ENCODE measurements at places on chromosomes 5 and 9. TPM values are rescaled to one million over a fixed set of nuclear protein-coding genes. Genes with fewer than 3 reads are reported as not detected.

- H3K27me3 ChIP-seq = no peaks in the 10 kb centered on the region
- DNase-seq = no peak
- H3K4me3 ChIP-seq = no peak overlapping the region
- H3K36me3 ChIP-seq = no peaks in the 10 kb centered on the region
Observed at GRCh38 chr9:101636247-101636646, 41.5 kb upstream of the PPP3R2 start.

GRCh38 chr5:123094919-123095797 is 6.1 kb downstream of the PRDM6 start:
- no peaks in the 10 kb centered on the region for H3K27me3 ChIP-seq
- no peak overlapping the region for H3K27ac ChIP-seq
- H3K4me1 ChIP-seq = peaks cover 29% of the 10 kb centered on the region
- H3K36me3 ChIP-seq = no peaks in the 10 kb centered on the region
- DNase-seq = no peak

DNA sequence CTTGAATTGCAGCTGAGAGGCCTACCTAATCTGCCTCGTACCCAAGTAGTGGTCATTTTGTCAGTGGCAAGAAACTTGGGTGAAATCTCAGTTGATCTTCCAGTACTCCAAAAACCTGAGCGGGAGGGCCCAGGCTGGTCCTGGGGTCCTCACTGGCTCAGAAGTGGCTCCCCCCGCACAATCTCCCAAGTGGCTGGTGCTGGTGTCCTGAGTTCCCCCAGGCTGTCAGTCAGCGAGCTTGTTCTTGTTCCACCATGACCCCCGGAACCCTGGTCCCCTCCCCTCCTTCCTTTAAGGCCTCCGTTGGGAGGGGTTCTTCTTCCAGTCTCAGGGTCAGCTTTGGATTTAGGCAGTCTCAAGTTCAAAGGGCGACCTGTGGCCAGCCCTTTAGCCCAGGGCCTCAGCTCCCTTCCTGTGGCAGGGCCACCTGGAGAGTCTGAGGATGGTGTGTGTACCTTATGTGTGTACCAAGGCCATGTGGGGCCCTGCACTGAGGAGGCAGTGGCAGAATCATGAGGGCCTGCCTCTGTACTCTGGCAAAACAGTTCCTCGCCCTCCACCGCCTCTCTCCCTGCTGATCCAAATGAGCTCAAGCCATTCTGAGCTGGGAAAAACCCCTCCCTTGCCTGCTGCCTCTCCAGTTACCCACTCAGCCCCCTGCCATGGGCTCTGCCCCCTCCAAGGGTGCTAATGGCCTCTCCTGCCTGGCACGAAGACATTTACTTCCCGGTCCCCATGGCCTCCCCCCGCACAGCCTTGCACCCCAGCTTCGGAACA is 4.5 kb upstream of the DBN1 start:
- no peak for DNase-seq
- H3K4me3 ChIP-seq = no peak overlapping the region
- no peak overlapping the region for H3K27ac ChIP-seq

DNA sequence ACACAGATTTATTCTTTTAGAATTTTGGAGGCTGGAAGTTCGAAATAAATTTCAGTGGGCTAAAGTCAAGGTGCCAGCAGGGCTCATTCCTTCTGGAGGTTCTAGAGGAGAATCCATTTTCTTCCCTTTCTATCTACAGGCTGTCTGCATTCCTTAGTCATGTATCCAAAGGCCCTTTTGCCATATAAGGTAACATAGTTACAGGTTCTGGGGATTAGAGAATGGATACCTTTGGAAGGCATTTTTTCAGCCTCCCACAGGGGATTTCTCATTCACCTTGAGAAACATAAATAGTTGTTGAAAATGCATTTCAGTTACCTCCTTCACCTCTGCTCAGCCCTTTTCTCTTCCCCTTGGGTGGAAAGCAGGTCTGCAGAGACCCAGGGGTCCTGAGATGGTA is 280.0 kb upstream of the MAP3K1 start:
- DNase-seq = no peak
- H3K36me3 ChIP-seq = no peaks in the 10 kb centered on the region
- H3K4me3 ChIP-seq = no peak overlapping the region
- no peaks in the 10 kb centered on the region for H3K27me3 ChIP-seq

DNA sequence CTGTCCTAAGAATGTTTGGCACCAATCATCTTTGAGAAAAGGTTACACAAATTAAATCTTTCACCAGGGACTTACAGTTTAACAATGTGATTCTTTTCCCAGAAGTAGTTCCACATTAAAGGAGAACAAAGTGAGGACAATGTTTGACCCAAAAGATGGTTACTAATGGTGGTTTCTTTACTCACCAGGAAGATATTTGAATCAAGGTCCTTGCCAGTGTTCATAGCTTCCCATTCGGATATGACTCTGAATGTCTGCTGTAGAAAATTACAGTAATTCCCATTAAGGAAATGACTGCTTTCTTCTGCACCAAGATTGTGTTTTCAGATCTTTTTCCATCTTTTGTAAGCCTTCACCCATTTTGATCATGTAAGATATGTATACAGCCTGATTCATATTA is 114.6 kb upstream of the ADAMTSL1 start:
- H3K27me3 ChIP-seq = no peaks in the 10 kb centered on the region
- no peak overlapping the region for H3K27ac ChIP-seq

DNA sequence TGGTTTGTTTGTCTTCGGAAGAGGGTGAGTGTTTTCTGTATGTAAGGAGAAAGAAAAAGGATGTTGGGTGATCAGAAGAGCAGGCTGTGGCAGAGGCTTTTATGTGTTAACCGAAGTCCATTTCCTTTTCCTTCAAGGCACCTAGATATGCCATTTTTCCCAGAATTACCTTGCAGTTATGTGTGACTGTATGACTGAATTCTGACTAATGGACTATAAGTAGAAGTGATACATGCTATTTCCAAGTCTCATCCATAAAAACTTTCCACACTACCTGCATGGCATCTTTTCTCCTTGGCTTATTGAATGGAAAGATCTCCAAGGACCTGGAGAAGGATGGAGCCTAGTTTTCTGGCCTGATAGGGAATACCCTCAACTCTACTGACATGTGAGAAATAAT is 10.6 kb upstream of the NDUFS4 start:
- H3K27me3 ChIP-seq = no peaks in the 10 kb centered on the region
- no peaks in the 10 kb centered on the region for H3K36me3 ChIP-seq
- H3K4me1 ChIP-seq = no peaks in the 10 kb centered on the region

Gene REEP2
- total RNA-seq = 11.2 TPM

- no peak overlapping the region for H3K4me3 ChIP-seq
- H3K27me3 ChIP-seq = no peaks in the 10 kb centered on the region
- H3K36me3 ChIP-seq = no peaks in the 10 kb centered on the region
- no peak for DNase-seq
- H3K27ac ChIP-seq = no peak overlapping the region
Observed at GRCh38 chr5:93320920-93321445, 260.0 kb downstream of the NR2F1-AS1 start.

DNA sequence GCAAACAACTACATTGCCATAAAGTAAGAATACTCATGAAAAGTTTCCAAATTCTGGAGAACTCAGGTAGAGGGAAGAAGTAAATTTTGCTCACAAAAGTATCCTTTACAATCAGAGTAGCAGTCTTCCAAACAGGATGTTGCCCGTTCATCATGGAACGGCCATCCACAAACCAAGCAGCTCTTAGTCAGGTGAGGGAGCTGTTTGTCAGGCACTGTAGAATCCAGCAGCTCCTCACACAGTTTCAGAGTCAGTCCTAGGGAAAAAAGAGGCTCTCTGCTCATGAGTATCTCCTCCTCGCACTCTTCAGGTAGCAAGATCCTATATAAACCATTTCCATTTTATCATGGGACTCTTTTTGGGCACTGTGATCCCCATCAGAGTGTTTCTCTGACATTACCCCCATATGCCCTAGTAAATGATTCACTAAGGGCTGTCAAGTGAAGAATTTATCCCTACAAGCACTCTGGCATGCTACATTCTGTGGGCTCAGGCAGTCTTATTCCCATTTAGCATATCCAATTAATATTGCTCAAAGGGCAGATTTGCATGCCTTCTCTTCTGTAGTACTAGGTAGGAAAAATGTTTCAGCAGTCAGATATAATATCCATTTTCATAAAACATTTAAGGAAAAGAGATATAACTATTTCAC is 97.9 kb downstream of the WDR41 start:
- no peak for DNase-seq
- no peaks in the 10 kb centered on the region for H3K36me3 ChIP-seq
- no peak overlapping the region for H3K27ac ChIP-seq
- no peaks in the 10 kb centered on the region for H3K4me1 ChIP-seq

- no peak for DNase-seq
- H3K27ac ChIP-seq = no peak overlapping the region
- H3K27me3 ChIP-seq = no peaks in the 10 kb centered on the region
- H3K4me1 ChIP-seq = no peaks in the 10 kb centered on the region
Observed at GRCh38 chr5:125551246-125551645, 804.8 kb upstream of the ZNF608 start.

Measured in body of pancreas (tissue), 4 donors.